ENCODE measurements at places on chromosomes 5 and 9. TPM values are rescaled to one million over a fixed set of nuclear protein-coding genes. Genes with fewer than 3 reads are reported as not detected.

The OSMR gene
- total RNA-seq: 20.8 TPM

The DRD1 gene
- total RNA-seq: 0.35 TPM

The MEIKIN gene
- total RNA-seq: not detected

The ANKDD1B gene
- total RNA-seq: 0.72 TPM

The WDR38 gene
- not detected for total RNA-seq

The FCN2 gene
- not detected for total RNA-seq

The NUP214 gene
- 36.0 TPM for total RNA-seq

The NIPAL4 gene
- 0.87 TPM for total RNA-seq

The TDRD7 gene
- total RNA-seq: 9.7 TPM

The RMRP gene
- total RNA-seq: 11,782 TPM

The EGFLAM gene
- total RNA-seq: 0.12 TPM

All from chondrocyte (in vitro differentiated cells).